Stimulated activated CD8-positive, alpha-beta memory T cell treated with anti-CD3 and anti-CD28 coated beads, Interleukin-7, amount 100 ng/mL, for 1 hour (primary cell): ENCODE measurements at places on chromosomes 5 and 9.

GRCh38 chr9:132020820-132021510 is 58.7 kb downstream of the MED27 start:
- DNase-seq: no peak

DNA sequence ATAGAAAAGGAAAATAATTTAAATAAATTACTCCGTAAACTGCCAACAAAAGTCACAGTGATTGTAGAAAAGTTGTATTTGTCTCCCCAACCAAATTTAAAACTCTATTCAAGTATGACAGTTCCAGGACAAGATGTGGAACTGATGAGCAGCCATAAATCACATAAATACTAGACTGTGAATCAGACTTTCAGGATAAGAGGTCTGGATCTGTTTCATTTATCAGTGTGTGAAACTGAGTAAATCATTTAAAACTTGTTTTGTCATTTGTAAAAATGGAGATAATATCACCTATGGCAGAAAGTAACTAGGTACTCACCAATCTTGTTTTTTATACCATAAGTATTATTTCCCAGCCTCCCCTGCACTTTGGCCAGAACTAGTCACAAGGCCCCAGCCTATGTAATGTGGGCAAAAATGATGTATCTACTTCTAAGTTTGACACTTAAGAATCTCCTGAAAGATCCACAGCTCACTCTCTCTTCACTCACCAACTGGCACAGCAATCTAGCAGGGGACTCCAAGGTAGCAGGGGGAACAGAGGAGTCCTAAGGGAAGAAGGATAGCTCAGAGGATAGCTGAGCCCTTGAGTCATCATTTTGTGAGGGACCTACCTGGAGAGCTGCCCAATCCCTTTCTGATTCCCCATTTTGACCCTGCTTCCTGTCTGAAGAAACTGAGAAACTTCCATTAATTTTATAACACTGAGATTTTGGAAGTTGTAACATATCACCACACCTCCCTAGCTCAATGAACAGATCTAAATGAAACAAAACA is 31.6 kb downstream of the TMEM161B start:
- no peak for DNase-seq

GRCh38 chr5:179207920-179208705 is 137.1 kb downstream of the ADAMTS2 start:
- DNase-seq: no peak

DNA sequence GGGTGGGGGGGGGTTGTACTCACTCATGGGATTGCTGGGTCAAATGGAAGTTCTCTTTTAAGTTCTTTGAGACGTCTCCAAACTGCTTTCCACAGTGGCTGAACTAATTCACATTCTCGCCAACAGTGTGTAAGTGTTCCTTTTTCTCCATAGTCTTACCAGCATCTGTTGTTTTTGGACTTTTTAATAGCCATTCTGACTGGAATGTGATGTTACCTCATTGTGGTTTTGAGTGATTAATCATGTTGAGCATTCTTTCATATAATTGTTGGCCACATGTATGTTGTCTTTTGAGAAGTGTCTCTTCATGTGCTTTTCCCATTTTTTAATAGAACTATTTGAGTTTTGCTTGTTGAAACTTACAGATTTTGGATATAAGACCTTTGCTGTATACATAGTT is 94.9 kb upstream of the PLPPR1 start:
- no peak for DNase-seq

GRCh38 chr5:58816181-58816731 is 233.4 kb downstream of the RAB3C start:
- no peak for DNase-seq
